ENCODE measurements at places on chromosomes 5 and 9.

DNA sequence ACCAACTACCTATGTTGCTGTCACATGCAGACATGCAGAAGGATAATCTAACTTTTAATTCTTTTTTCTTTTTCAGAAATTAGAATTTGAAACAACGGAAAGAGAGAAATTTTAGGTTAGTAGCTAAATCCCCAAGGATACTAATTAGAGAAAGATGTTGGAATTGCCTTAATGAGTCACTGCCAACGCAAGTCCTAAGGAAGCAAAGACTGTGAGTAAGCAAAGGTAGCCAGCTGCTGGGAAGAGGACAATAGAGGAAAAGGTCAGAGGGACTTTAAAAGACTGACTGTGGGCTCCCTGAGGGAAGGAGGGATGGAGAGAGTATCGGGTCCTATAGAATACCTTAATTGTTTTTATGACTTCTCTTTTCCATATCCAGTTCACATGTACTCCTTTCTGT lies 461.9 kb upstream of the PAPPA start:
- no peak for DNase-seq

DNA sequence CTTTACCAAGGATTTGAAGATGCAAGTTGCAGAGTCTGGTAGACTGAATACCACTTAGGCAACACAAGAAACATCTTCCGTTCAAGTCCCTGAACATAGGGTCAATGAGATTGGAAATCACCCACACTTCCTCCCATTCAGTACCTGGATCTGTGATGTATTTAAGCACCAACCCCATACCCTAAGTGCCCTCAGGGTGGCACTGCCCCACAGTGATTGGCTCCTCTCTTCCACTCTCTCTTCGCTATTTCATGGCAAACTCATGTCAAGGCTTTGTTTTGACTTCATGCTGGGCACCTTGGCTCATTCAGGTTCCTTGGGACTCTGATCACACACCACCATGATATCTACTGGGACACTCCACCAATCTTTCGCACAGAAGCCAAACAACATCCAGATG lies 53.7 kb downstream of the GGTA1 start:
- DNase-seq = peak; percentile 16

DNA sequence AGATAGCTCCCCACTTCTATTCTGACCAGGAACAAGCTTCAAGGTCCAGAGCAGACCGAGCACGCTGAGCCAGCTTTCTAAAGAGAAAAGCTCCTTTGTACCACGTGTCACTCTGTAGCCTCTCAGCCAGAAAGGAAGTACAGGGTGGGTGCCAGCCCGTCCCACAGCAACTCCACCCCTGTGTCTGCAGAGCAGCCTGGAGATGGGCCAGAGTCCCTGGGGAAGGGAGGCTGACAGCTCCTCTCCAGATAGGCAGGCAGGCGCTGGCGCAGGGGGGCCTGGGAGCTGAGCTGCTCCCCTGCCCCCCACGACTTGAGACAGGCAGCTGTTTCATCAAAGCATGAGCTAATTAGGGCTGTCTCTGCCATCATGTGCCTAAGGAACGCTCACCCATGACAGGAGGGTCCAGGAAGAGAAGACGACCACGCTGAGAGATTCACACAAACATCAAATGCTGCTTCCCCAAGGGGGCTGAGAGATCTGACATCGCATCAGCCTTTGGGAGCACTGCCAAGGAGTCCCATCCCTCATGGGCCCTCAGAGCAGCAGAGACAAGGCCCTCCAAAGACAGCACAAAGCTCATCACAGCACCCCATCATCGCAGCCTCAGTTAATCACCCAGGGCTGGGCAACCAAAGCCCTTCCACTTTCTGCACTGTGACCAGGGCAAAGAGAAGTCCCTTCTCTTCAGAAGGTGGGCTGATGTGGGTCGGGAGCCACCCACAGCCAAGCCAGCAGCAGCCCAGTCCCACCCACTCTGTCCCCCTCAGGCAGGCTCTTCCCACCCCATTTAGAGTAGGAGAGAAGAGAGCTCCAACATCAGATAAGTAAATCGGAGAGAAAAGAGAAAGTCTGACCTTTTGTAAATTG lies 78.5 kb upstream of the LRRTM2 start:
- DNase-seq = no peak

DNA sequence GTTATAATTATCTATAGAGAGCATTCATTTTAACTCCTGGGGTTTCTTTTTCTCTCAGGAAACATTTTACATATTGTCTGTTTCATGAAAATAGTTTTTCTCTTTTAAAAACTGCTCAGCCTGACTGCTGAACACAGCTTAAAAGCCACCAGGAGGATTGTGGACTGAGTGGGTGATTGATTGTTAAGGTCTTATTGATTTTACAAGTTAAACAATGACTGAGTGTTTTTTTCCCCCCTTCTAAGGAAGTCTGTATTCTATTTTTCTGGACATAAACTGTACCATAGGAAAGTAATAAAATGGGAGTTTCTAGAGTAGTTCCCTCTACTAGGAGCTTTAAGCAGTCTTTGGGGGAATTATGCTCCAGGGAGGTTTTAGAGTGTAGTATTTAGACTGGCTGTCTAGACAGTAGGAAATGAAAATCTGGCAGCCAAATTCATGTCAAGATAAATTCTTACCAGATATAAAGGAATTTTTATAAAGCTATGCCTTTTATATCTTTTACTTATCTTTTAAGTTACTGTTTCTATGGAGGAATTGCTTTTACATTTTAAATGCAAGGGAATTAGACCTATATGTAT lies 463.9 kb downstream of the PRR16 start:
- no peak for DNase-seq

DNA sequence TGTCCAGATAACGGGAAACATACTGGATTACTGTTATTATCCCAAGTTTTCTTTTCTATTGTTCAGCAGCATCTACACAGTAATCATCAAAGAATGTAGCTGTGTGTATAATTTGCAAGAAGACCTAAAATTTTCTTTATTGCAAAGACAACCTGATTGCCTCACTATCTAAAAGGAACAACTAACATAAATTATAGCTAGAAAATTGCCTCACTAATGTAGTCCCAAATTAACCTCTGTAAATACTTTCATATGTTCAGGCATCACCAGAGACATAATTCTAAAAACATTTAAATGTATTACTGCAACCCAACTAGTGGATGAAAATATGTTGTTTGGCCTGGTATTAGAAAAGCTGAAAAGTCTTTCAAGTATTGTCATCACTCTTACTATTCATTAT lies 275.4 kb downstream of the CDH12 start:
- no peak for DNase-seq

DNA sequence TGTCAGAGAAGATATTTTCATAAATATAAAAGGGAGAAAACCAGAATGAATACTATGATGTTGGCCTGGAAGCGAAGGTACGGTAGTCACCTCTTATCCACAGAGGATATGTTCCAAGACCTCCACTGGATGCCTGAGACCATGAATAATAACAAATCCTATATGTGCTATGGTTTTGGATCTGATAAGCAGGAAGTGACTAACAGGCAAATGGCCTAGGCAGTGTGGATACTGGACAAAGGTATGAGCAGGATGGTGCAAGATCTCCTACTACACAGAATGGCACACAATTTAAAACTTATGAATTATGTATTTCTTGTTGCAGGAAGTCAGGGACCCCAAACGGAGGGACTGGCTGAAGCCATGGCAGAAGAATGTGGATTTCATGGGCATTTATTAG lies 48.2 kb downstream of the ADAMTS12 start:
- no peak for DNase-seq

DNA sequence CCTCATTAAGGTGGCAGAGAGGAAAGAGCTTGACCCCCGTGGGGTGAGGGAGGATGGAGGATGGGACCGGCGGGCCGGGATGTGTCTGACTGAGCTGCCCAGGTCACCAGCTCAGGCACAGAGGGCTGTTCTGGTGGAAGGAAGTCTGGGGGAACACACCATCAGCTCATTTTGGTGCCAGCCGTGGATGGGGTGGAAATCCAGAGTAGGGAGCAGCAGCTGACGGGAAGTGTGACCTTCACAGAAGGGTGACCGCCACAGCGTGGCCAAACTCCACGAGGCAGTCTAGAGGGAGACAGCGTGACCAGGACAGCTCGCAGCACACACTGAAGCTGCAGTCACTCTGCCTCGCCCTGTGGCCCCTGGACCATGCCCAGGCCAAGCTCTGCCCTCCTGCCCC lies 45.3 kb upstream of the PHYKPL start:
- no peak for DNase-seq

- peak; percentile 26 for DNase-seq
Measured at GRCh38 chr5:157915638-157916037, 56.7 kb upstream of the CLINT1 start.

DNA sequence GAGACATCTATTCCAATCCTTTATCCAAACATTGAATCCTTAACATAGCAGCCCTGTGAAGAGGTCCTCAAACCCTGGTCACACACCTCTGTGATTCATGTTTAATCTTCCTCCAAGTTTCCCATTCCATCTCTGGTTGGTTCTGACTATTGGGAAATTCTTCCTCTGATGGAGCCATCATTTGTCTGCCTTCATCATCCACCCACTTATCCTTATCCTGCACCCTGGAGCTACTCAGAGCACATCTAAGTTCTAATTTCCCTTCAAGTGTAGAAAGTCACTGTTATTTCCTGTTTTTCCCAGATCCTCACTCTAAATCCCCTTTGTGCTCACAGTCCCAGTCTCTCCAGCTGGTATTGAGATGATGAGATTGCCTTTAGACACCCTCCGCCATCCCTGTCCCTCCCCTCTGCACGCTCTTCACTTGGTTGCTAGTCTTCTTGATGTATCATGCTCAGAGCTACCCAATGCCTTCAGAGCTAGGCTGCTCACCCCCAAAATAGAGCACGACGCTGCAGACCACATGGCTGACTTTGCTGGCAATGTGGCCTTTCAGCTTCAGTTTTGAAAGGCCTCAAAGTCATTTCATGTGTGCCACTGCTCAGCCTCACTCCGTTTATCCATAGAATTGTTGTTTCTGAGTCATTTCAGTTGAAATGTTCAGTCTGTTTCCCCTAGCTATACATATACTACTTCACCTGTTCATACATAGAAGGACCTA lies 154.3 kb downstream of the PALM2AKAP2 start:
- DNase-seq = no peak

DNA sequence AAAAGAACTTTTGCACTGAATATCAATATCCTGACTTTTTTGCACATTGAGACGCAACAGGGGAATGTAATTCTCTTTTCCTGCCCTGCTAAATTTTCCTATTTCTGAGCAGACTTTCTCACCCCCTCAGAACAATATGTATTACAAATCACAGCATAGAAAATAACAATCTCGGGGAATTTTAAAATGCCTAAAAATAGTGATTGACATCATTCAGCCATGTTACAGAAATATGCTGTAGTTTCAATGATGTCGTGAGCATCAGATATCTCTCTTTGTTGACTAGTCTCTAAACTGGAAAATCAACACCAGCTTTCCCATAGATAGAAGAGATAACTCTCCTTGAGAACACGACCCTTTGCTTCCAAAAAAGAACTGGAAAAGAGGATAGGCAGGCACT lies 166.7 kb downstream of the ZDHHC21 start:
- DNase-seq = no peak

DNA sequence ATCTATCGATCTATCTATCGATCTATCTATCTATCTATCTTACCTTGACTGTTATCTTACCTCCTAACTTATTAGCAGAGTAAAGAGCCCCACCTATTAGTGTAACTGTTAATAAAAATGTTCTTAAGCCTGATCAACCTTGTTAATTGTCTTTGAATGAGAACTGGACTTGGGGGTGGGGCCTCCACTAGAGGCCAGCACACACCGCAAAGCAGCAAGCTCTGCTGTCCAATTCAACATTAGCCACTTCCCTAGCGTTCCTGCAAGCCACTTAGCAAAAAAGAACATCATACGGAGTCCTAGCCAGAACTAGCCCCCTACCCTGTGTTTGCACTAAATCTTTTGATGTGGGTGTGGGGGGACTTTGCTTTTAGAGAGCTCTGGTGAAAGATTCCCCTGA lies 515.8 kb downstream of the KDM4C start:
- no peak for DNase-seq

- no peak for DNase-seq
Measured at GRCh38 chr9:74036549-74037231, 460.4 kb upstream of the RORB start.

DNA sequence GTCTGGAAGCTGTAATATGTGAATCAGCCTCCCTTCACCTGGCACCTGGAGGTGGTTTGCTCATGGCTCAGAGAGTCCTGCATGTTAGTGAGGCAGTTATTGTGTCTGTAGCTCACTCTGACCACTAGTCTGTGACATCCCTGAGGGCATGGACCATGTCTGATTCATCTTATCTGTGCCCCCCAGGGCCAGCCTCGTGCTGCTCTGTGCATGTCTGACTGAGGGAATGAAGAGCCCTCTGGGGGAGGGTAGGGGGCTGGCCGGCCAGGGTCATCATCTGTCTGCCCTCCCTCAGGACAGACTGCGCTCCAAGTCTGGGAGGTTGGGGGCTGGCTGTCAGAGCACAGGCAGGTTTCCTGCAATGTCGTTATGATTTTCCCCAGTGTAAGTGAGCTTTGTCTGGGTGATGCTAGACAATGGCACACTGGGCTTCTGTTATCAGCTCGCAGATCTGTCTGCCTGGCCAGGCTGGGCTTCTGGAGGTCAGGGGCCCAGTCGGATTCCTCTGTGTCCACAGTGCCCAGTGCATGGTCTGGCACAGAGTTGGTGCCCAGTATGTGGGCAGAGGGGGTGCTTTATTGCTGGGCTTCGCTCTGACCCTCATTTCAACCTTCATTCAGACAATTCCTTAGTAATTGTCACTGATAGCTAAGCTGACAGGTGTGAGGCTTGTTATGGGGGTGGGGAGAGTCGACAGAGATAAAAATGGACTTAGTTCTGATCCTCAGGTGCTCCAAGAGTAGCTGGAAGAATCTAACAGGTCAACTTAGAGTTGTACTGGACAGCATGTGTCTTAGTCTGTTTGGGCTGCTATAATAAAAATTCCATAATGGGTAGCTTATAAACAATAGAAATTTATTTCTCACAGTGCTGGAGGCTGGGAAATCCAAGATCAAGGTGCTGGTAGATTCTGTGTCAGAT lies 85.7 kb upstream of the SHB start:
- DNase-seq = no peak

- DNase-seq = no peak
Measured at GRCh38 chr5:140258016-140258415, 44.9 kb downstream of the PFDN1 start.

DNA sequence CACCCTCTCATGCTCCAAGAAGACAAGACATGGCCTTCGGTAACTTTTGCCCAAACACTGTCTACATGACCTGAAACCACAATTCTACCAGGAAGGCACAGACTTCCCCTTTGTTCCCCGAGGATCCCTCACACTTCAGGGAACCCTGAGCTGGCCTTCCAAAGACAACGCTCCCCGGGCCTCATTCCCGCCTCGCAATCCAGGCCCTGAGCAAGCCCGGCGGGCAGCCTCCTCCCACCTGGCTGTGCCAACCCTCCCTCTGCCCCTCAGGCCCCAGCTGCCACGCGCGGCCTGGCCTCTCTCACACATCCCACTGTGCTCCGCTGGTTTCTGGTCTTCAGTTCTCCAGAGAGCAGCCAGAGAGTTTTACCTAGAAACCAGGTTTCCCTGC lies 7.3 kb downstream of the QSOX2 start:
- DNase-seq = no peak
